Heart left ventricle (tissue), 16 donors: ENCODE measurements at places on chromosomes 2 and 18. TPM values are rescaled to one million over a fixed set of nuclear protein-coding genes. Genes with fewer than 3 reads are reported as not detected.

Gene IL1F10
- not detected for total RNA-seq

Gene STEAP3
- 17.9 TPM for total RNA-seq

Gene MC2R
- not detected for total RNA-seq

Gene ZAP70
- total RNA-seq: 0.99 TPM

Gene NEU2
- total RNA-seq: not detected

Gene MPP4
- total RNA-seq: not detected

Gene SCYGR3
- total RNA-seq: not detected

Gene GREB1L
- 7.6 TPM for total RNA-seq

Gene ZNF516
- 14.6 TPM for total RNA-seq

GRCh38 chr2:57937456-57937855, 109.2 kb upstream of the VRK2 start:
- DNase-seq: no peak

- no peak for DNase-seq
Observed at GRCh38 chr2:75565472-75566462, 5.0 kb upstream of the EVA1A start.

DNA sequence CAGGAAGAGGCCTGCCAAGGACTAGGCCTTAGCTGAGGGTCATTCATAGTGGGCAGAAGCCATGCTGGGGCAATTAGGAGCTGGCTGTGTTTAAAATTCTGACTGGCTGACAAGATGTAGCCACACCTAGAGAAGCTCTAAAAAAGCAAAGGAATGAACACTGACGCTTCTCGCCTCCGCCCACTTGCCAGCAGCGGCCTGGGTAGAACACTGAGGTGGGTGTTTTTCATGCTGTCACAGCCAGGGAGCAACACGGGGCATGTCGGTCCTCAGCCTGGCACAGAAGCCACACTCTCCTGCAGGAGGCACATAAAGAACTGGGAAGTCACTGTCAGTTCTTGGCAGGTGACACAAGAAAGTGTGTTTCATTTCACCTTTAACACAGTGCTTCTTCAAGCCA, 10.4 kb downstream of the CHST10 start:
- no peak for DNase-seq

DNA sequence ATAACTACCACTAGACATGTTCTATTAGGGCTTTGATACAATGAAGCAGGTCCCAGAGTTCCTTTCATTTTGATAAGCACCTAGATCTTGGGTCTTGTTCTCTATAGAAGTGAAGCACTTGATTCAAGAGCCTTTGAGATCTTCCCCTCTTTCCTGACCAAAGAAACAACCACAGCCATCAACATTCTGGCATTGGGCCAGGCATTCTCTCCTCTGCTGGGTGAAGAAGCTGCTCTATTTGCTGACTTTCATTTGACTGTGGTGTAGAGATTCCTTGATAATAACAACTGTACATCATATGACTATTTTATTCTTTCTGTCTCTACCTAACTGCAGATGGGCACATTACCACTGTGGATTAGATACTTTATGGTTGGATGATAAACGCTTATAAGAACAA, 96.6 kb upstream of the LYPD1 start:
- no peak for DNase-seq

DNA sequence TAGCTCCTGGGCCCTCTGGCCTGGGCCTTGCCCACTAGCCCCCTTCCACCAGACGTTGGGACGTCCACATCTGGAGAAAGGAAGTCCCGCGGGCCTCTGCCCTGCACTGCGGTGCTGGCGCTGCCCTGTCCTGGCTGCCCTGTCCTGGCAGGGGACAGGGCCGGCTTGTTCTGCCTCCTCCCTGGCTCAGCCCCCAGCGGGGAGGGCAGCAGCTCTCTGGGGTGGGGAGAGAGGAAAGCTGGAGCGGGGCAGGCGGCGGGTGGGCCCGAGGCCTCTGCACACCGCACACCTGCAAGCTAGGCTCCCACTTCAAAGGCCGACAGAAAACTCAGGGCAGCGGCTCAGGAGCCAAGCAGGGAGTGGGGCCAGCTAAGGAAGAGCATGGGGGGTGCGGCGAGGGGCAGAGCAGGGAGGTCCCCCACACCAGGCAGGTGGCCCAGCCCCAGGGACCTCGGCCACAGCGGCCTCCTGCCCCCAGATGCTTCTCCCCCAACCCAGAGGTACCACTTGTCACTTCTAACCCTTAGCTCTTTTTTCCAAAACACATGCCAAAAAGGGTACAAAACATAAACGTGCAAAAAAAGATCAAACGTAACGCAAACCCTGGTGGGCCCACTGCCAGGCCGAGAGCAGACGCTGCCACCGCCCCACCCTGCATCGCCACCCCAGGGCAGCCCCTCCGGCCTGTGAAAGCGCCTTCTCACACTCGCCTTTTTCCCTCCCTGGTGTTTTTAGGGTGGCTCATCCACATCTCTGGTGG, 13.5 kb downstream of the SNED1 start:
- no peak for DNase-seq

DNA sequence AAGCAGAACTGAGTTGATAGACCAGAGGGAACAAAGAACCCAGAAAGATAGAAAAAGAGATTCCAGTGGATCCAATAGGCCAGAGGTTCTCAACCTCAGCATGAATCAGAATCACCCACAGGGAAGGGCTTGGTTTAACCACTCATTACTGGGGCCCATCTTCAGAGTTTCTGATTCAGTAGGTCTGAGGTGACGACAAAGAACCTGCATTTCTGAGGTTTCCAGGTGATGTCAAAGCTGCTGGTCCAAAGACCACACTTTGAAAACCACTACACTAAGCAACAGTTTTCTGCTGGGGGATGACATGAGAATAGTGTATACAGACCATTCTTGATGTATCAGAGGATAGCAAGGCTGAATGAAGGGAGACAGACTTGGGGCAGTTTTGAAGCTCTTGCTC, 296.9 kb upstream of the STON1 start:
- DNase-seq: no peak

DNA sequence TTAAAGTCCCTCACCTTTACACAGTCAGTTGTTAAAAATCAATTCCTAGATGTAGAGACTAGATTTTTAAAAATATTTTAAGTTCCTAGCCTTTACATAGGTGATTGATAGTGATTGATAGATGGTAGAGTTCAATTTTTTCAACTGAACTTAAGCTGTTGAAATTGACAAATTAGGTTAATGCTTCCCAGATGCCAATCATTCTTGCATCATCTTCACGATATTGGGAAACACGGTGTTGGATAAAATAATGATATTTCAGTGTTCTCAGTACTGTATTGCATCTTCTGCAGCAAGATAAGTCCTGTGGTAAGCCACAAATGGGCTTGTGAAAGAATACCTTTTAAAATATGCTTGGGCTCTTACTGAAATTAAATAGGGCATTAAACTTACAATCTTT, 667.6 kb downstream of the STK39 start:
- DNase-seq: no peak

DNA sequence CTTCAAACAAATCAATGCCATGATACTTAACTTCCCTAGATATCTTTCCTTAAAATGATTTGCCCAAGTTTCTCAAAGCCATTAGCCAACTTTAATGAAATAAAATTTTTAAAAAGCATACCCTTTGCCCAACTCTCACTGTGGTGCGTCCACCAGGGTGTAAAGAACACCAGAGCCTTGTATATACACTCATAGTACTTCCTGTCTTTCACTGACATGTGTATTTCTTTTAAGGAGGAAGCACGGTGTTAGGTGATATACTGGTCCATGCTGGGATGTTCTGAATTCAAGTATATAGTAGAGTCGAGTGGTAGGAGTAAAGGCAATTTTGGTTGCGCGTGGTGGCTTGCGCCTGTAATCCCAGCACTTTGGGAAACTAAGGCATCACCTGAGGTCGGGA, 22.7 kb downstream of the AAK1 start:
- DNase-seq: no peak

DNA sequence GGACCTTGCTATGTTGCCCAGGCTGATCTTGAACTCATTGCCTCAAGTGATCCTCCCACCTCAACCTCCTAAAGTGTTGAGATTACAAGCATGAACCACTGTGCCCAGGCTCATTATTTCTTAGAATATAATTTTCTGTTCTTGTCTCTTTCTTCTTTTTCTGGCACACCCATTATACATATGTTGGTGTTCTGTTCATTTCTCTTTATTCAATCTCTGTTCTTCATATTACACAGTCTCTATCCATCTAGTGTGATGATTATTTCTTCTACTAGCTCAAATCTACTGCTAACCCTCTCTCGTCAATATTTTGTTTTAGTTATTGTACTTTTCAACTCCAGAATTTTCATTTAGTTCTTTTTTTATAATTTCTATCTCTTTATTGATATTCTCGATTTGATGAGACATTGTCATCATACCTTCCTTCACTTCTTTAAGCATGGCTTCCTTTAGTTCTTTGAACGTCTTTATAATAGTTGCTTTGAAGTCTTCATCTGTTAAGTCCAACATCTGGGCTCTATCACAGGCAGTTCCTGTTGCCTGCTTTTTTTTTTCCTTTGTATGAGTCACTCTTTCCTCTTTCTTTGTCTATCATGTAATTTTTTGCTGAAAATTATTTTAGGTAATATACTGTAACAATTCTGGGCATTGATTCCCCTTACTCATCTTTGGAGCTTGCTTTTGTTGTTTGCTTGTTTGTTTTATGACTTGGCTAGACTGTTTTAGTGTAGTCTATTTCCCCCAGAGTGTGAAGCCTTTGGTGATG, 196.4 kb upstream of the NABP1 start:
- no peak for DNase-seq

DNA sequence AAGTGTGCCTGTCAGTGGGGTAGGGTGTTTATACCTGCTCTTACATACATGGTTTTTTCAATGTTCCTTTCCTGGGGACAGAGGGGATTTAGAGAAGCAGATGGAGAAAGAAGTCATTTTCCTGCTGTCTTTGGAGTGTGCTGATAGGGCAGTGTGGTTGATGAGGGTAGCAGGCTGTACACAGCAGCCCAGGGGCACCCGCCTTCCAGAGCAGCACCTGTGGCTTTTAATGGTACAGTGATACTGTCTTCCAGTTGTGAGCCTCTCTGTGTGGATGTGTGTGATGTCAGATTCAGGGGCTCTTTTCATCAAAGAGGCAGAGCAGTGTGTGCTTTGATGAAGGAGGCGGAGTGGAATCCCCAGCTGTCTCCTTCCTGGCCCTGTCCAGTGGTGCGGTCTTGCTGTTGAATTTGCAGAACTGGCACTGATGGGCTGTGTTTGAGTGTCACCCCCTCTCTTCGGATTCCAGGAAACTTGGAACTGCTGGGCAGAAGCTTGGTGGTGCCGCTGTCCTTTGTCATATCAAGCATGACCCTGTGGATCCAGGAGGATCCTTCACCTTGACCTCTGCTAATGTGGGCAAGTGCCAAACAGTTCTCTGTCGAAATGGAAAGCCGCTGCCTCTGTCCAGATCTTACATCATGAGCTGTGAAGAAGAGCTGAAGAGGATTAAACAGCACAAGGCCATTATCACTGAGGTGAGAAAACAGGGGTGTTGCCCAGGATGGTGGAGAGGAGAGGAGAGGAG, 259.8 kb downstream of the PHLPP1 start:
- DNase-seq: no peak

- DNase-seq: no peak
Observed at GRCh38 chr2:23553561-23553960, 168.6 kb downstream of the KLHL29 start.

DNA sequence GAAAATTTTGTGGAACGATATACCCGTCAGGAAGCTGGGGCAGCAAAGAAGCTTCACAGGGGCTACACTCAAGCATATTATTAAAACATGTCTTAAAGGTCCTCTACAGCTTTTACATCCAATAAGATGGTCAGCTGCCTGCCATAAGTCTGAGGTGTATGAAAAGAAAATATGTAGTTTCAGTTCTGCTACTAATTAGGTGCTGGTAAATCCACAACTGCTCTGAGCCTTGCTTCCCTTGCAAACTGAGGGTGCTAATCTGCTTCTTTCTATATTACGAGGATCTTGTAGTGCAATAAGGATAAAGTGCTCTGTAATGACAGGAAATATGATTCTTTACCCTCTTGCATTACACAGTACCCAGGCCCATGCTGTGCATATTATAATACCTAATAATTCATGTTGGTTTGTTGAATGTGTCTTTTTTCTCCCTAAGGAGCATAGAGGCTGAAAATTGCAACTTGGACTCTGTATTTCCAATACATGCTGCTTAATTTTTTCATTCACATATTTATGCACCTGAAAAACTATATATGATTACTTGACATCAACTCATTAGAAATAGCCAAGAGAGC, 14.5 kb upstream of the SLC8A1 start:
- DNase-seq: no peak

- no peak for DNase-seq
Observed at GRCh38 chr2:233360771-233361176, 6.5 kb downstream of the DGKD start.

DNA sequence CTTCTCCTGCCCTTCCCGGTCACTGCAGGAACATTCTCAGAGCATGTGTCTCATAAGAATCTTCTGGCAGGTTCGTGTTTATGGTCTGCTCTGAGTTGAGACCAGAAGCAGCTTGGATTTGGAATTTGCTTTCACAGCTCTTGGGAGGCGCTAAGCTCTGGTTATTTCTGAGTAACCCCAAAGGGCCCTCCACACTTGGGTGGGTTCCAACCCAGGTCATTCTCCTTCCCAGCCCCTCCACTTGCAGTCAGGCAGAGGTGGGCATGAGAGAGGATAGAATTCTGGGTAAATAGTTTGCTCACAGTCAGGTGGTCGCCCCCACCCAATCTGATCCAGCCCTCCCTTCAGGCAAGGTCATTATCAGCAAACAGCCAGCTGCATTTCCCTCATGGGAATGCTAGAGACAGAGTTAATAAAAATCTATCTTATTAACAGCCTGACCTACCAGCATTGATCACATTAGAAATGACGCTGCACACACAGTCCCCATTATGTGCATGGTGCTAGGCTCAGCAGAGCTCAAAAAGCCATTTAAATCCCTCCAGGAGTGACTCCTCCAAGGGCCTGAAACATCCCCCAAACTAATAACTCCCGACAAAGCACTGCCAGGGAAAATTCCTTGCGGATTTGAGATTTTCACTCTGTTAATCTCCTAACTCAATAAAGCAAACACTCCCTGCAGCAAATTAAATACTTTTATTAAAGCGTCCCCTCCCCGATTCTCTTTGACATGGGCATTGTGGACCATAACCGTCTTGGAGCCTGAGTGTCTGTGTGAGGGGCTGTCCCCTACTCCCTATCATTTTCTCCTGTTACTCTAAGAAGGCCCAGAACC, 61.9 kb downstream of the SLC4A5 start:
- no peak for DNase-seq

DNA sequence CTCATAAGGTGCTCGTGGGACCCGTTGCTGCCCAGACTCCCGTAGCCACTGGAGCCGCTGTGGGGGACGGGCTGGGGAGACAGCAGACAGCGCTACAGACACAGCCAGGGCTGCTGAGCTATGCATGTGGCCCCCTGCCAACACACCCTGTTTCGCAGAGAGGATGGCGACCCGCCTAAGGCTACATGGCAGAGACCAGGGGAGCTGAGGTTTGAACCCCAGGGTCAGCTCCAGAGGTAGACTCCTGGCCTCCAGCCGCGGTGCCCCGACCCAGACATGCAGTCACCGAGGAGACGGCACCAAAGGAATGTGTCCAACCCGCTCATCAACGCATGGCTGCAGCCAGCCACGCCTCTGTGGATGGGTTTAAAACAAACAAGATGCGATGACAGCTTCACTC, 21.0 kb upstream of the HES6 start:
- DNase-seq: no peak

GRCh38 chr2:25241452-25241851, 73.1 kb upstream of the POMC start:
- DNase-seq: no peak
